Psoas muscle (tissue), 8 donors: ENCODE measurements at places on chromosomes 5 and 9.

DNA sequence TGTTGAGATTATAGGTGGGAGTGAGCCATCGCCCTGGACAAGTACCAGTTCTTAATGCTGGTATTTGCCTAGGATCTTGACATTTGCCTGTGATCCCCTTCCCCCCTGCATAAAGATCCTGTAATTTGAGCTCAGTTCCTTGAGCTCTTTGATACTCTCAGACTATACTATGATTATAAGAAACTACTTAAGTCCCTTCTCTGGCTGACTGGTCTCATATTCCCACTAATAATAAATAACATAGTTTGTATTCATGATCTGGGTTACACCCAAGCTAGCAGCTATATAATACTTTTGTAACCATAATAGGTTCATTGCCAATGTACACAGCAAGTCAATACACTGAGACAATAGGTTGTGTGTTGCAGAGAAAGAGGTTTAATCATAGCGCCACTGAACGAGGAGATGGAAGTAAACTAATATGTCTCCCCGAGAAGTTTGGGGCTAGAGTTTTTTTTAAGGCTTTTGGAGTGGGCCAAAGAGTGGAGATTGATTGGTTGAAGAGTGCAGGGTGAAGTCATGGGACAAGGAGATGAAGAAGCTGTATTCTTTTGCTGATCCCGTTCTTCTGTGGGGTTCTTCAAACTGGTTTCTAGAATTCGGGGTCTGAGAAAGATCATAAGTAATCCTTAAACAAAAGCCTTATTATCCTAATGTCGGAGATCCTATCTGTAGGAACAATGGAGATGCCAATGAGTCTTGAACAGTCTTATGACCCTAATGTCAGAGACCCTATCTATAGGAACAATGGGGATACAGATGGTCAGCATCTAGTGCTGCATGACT is 20.7 kb upstream of the SHOC1 start:
- no peak for DNase-seq

DNA sequence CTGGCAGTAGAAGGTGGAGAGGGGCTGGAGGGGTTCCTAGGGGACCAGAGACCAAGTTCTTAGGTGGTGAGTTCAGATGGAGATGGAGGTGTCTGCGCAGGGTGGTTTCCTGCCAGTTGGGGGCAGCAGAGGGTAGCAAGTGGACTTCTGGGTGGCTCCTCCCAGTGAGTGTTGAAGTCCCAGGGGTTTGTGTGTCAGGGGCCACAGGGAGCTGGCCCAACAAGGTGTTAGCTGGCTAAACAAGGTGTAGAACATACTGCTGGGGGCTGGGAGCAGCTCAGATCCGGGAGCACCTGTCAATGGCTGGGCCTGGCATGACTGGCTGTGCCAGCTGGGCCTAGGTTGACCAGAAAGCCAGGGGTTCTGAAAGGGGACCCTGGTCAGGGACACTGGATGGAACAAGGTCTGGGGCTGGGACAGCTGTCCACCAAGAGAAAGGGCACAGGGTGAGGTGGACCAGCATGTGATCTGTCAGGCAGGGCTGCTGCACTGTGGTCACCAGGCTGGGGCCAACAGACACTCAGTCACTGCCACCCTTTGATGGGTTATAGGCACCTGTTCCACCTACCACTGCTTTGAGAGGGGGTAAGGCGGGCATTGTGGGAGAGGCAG is 35.6 kb downstream of the DAB2IP start:
- peak; percentile 88 for DNase-seq

DNA sequence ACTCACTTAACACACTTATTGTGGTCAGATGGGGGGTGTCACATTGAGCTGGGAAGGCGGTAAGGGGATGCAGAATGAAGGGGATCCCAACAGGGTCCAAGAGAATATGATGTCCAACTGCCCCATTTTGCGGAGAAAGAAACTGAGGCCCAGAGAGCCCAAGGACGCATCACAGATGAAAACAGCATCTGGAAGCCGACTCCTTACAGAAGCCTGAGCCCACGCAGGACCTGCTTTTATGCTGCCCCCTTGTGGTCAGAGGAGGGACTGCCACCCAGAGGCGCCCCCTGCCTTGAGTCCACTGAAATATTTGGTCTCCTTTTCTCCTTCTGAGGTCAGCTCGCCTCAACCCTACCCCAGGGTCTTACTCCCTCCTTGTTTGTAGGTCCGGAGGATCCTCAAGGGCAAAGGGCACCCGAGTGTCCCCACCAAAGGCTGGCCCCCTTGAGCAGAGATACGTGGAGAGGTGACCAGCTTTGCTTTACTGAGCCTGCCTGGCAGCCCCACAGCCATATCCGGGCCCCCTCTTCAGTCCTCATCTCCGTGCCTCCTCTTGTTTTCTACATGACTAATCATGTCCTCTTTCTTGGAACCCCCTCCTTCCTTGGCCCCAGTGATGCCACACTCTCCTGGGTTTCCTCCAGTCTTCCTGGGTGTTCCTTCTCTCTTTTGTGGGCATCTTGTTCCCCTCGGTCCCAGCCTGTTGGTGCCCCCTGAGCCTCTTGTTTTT is 30.0 kb upstream of the TTLL11 start:
- peak; percentile 85 for DNase-seq

- no peak for DNase-seq
These were observed 378.6 kb downstream of the GADD45G start for GRCh38 chr9:89983411-89983810.

- DNase-seq, result no peak
These were observed 257.9 kb downstream of the SGCD start for GRCh38 chr5:156584871-156585270.

DNA sequence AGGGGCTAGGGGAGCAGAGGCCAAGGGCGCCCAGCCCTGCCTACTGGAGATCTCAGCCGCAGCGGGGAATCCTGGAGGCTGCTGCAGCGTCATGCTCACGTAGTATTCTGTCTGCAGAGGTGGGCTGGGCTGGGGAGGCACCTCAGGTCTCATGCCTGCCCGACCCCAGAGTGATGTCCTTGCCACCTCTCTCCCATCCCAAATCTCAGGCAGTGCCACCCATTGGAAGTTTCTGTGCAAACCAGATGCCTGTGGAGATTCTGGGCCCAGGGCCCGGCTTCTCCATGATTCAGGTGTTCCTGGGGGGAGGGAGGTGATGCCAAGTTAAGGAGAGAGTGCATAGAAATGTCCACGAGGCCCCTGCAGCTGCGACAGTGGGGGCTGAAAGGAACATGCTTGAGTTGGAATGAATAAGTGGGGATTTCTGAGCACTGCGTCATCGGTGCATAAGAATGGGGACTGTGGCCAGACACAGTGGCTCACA is 72.0 kb downstream of the ANKRD33B start:
- no peak for DNase-seq

- DNase-seq, result no peak
These were observed 156.8 kb downstream of the GDNF start for GRCh38 chr5:37683072-37683471.

DNA sequence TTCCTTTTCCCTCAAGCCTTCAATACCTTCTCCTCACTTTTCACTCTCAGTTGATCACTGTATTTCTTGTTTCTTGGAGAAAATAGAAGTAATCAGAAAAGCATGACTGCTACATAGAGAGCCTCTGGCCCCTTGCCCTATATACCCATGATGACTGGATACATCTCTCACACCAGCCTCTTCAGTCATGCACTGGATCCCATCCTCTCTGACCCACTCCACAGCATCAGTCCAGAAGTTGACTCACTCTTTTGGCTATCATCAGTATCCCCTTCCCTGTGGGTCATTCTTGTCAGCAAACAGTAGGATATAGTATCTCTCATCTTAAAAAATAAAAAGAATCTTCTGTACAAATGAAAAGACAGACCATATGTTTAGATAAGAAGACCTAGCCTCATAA is 32.9 kb downstream of the PTCD2 start:
- no peak for DNase-seq

DNA sequence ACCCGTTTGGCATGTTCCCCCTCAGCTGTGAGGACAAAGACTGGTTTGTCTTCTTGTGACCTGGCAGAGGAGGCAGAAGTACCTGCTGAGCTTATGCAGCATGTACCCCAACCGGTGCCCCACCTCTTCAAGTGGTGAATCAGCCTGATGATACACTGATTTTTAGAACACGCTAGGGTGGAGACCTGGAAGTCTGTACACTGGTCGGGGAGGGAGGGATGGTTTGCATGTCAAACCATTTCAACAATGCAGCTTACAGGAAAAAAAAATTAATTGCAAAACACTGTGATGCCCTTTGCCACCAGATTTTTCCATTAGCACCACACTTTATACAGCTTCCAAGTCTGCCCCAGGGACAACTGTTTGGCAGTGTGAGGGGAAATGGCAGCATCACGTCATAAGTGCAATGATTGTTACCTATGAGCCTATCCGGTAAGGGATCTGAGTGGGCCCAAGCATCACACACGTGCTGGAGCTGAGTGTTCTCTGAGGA is 155.1 kb upstream of the DMRT1 start:
- no peak for DNase-seq

DNA sequence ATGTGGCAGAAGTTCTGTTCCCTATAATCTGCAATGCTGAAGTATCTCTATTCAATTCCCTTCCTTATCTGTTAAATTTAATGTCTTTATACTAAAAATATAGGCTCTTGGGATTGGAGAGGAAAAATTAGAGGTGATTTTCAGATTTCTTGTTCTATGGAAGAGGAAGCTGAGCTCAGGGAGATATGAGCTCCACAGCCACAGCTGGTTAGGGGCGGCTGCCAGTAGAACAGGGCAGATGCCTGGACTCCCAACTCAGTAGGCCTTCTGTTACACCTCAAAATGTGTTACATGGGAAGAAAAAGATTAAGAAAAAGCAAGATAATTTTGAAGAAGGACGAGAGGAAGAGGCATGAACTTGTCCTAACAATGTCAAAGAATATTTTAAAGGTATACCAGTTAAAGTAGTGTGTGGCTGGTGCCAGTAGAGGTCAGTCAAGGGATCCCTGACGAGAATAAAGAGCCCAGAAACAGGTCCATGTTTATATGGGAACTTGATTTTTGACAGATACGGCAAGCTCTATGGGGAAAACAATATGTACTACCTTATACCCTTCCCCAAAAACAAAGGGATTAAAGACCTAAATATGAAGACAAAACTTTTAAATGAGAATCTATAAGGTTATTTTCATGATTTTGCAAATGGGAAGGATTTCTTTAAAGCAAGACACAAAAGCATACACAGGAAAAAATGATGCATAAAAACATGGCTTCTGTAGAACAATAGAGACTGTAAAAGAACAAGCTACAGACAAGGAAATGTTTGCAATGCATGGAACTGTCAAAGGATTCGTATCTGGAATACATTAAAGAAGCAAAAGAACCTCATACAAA is 28.7 kb downstream of the DNAJC21 start:
- no peak for DNase-seq

GRCh38 chr5:68708842-68709170 is 385.0 kb upstream of the SLC30A5 start:
- no peak for DNase-seq

DNA sequence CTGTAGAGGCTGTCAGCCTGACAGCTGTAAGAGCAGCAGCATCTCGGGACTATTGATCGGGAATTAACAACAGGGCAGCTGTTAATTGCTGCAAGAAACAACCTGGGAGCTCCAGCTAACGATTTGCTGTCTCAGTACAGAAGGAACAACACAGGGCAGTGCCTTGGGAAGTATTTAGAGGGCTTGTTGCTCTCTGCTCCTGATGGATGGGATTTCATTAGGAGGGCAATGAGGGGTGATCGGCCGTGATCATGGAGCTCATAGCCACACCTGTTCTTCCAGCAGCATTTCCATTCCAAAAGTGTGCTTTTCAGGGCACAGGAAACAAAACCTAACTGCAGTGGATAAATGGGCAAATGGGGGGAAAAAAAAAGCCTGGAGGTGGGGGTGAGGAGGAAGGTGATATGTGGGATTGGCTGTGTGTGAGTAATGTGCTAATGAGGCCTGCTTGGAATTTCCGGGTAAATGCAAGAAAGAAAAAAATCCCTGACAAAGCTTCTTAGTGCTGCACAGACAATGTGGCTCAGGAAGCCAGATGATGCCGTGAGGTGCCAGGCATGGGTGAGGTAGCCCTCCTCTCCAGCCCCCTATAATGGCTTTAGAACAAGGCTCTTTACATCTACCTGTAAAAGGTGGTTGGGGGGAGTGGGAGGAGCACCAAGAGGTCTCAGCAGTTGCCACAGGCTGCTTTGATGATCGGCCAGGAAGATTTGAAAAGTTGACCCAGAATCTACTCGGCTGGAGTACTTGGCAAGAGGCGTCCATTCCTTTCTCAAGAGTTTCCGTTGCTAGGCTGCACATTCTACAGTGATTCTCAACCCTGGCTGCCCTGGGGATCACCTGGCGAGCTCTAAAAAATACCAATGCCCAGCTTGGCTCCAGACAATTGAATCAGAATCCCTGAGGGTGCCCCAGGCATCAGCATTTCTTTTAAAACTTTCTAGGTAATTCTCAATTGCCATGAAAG is 139.5 kb upstream of the KLF9 start:
- no peak for DNase-seq

DNA sequence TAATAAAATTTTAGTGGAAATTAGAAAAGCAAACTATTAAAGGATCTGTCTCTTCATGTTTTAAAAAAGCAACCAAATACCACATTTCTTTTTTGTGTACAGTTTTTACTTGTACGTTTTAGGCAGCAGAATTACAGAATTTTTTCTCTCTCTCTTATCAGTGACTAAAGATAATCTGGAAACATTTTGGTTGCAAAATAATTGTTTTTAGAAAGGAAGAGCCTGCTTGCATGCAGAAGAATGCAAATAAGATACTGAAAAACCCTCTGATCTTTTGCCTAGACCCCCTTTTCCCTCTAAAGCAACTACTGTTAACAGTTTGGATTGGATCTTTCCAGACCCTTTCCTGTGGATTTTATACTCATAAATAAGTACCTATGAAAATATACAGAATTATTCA is 75.9 kb upstream of the SGCD start:
- no peak for DNase-seq

- DNase-seq, result no peak
These were observed 13.7 kb upstream of the ADAMTS16 start for GRCh38 chr5:5126444-5126843.

- DNase-seq, result no peak
These were observed 1016.3 kb upstream of the SEMA6A start for GRCh38 chr5:117590944-117591343.

DNA sequence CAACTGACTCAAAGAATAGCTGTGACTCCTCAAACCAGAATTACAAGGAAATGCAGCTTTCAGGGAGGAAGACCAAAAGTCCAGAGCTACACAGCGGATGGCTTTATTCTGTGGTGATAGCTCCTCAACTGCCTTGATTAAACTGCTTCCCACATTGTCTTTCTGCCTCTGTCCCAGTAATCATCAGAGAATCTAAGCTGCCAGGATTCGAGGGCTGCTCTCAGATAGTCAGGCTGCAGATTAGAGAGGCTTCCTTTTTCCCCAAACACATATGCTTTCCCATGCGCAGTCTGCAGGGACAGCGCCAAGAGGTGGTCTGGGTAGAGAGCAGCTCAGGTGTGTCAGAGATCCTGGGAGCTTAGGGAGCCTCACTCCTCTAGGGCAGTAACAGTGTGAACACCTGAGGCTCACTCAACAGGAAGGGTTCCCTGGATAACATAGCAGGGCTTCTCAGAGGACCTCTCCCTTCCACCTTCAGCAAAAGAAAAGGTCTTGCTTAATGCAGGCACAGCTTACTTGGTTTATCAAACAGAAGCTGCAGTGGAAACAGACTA is 439.9 kb upstream of the TLE4 start:
- no peak for DNase-seq
